ENCODE measurements at places on chromosomes 7 and 10. TPM values are rescaled to one million over a fixed set of nuclear protein-coding genes. Genes with fewer than 3 reads are reported as not detected.

HTR5A gene
- total RNA-seq = not detected

PRPS1L1 gene
- not detected for total RNA-seq

PPIA gene
- 1,253 TPM for total RNA-seq

FASTK gene
- total RNA-seq = 79.7 TPM

CDK13 gene
- 83.4 TPM for total RNA-seq

ITPRID1 gene
- total RNA-seq = 4.6 TPM

CTAGE15 gene
- 0.30 TPM for total RNA-seq

SHH gene
- not detected for total RNA-seq

SEMA4G gene
- 36.3 TPM for total RNA-seq

SPAG6 gene
- 0.34 TPM for total RNA-seq

SLC18A3 gene
- total RNA-seq = not detected

CYP3A4 gene
- 7.8 TPM for total RNA-seq

CFAP43 gene
- 1.2 TPM for total RNA-seq

SYT15 gene
- 0.26 TPM for total RNA-seq

HTRA1 gene
- total RNA-seq = 80.3 TPM

C10orf105 gene
- total RNA-seq = not detected

GPER1 gene
- 7.2 TPM for total RNA-seq

CCDC146 gene
- total RNA-seq = 17.4 TPM
